ENCODE measurements at places on chromosomes 3 and 15. TPM values are rescaled to one million over a fixed set of nuclear protein-coding genes. Genes with fewer than 3 reads are reported as not detected.

DNA sequence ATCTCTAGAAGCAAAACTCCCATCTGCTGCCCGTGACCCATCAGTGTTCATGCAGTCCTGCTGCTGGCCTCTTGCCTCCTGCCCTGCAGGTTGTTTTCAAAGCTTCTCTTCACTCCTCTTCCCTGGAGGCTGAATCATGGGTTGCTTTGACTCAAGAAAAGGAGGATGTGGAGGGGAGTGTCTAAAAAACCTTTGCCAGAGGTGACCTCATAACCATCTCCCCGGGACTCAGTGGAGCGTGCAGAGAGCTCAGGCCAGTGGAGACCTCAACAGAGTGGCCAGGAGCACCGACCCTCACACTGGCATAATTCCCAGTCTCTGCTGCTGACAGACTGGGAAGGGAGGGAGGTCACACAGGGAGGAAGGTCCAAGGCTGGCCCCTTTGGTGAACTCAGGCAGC is 60.9 kb upstream of the ITGA11 start:
- no peak for DNase-seq

Gene TNNC1
- total RNA-seq = 0.81 TPM

Gene KY
- total RNA-seq = 1.6 TPM

Gene IL17RC
- 33.3 TPM for total RNA-seq

- DNase-seq = no peak
These were observed 12.1 kb downstream of the HEG1 start for GRCh38 chr3:125043599-125044151.

GRCh38 chr3:178525251-178525650 is 11.0 kb upstream of the KCNMB2 start:
- DNase-seq = no peak

DNA sequence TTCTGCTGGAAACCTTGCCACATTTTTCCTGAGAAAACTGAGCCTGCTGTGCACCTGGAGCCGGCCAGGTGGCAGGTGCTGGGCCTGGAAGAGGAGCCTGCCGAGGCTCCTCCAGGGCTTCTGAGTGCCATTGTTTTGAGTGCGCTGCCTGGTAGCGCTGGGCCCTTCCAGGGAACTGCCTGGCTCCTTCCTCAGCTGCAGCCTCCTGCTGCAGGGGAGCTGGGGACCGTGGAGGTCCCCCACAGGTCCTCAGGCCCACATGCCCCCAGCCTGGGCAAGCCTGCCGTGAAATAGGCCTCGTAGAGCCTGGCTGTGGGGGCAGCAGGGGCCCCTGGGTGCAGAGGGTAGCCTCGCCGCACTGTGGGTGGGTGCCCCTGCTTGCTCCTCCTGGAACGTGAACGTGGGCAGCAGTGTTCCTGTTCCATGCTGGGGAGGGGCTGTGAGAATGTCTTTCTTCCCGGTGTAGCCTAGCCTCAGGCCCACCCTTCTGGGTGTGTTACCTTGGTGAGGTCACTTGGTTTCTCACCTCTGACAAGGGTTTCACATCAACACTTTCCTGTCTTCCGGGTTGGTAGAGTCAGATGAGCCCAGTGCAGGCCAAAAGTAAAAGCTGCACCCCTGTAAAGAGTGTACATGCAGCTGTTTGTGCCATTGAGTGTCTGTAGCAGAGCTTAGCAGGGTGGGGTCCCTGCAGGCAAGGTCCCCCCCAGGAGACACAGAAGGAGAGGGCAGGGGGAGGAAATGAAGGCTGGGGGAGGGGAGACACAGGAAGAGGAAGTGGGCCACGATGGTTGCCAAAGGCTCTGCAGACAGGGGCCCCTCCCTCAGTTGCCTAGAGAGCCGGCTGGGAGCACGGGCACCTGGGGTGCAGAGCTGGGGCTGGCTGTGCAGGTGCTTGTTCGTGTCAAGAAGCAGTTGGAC is 34.5 kb downstream of the KLF13 start:
- peak; percentile 48 for DNase-seq

- no peak for DNase-seq
These were observed 69.1 kb downstream of the GREM1 start for GRCh38 chr15:32786906-32787305.

DNA sequence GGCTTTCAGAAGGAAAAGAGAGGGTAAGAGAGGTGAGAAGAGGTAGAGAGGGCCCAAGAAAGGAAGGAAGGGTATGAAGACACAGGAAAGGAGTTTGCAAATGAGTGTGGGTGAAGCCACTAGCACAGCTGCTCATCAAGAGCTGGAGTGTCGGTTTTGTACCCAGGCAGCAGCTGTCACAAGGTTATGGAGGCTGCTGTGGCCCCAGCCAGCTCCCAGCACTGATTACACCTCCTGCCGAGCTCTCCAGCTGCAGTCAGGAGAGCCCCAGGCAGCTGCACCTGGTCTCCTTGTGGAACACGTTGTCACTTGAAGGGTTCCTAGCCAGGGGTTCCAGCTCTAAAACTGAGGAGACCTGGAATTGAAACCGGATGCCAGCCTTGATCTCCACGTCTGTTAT is 60.4 kb upstream of the CHD2 start:
- no peak for DNase-seq

DNA sequence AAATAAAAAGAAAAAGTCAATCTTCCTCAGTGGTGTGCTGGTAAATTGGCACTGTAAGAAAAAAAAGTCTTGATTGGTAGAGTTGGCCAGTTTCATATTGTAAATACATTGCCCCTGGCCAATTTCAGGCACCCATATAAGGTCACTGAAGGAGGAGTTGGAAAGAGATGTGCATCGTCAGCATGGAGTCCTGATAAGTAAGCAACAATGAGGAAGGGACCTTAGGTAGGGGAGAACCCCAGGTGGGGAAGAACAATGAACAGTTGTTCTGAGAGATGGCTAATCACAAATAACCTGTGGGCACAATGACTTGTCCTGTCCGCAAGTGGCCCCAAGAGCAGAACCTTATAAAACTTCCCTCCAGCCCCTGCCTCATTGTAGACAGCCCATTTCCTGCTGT is 8.6 kb upstream of the CYP8B1 start:
- no peak for DNase-seq

GRCh38 chr3:125622381-125622791 is 27.1 kb upstream of the OSBPL11 start:
- DNase-seq = no peak

Gene GRAMD2A
- 0.55 TPM for total RNA-seq

GRCh38 chr3:13666781-13667709 is 118.1 kb downstream of the FBLN2 start:
- DNase-seq = no peak

Gene SAMMSON
- not detected for total RNA-seq

Gene AP4E1
- 7.3 TPM for total RNA-seq

Gene GOLGA8R
- 5.8 TPM for total RNA-seq

GRCh38 chr3:17795711-17796110 is 53.3 kb upstream of the TBC1D5 start:
- no peak for DNase-seq

DNA sequence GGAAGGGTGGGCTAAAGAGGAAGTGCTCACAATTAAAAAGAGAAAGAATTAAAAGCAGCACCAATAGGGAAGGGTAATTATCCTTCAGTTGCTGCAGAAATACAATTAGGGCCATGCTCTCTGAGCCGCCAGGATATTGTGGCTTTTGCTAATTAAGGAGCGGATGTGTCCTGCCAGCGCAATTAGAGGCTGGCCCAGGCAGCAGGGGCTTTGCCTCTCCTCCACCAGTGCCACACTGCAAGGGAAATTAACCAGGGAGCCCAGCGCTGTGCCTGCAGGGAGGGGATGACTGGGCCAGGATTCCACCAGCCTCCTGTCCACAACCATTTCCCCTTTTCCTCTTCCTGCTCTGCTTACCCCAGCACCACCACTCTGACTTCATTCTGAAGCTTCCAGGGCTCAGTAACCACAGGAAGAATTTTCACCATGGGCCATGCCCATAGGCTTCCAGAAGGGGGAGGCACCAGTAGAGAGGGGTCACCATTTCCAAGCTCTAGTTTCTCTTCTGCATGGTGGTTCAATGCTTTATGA is 10.4 kb upstream of the AEN start:
- DNase-seq = no peak

Gene LARP6
- total RNA-seq = 23.5 TPM

- peak; percentile 63 for DNase-seq
These were observed 161.4 kb downstream of the GMNC start for GRCh38 chr3:190701096-190701532.

DNA sequence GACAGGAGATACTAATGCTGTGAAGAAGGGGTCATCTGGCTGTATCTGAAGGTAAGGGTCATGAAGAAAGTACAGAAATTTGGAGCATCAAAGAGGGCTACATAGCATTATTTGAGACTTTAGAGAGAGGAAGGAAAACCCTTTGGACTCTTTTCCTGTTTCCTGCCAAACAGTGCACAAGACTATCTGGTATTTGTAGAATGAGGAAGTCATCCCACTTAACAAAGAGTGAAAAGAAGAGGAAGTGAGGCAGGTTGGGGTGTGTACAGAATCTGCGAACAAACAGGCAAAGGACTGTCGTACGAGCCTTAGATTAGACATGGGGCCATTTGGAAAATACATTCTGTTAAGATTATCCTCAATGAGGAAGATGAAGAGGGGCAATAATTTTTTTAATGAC is 546.8 kb upstream of the EPHA6 start:
- DNase-seq = peak; percentile 16

DNA sequence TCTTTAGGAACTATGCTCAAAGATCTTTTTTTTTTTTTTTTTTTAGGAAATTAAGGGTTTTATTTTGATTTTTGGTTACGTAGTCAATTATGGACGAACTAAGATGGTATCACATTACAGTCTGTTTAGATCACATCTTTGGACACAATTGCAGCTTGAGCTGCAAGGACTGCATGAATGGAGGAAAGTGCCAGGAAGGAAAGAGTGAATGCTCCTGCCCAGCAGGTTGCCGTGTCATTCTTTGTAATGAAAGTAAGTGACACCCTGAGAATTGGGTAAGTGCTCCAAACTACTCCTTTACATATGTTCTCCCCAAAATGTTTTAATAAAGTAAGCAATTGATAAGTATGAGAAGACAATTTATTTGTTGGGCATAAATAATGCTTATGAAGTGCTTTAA is 716.5 kb upstream of the GOLIM4 start:
- no peak for DNase-seq

Gene FETUB
- total RNA-seq = not detected

DNA sequence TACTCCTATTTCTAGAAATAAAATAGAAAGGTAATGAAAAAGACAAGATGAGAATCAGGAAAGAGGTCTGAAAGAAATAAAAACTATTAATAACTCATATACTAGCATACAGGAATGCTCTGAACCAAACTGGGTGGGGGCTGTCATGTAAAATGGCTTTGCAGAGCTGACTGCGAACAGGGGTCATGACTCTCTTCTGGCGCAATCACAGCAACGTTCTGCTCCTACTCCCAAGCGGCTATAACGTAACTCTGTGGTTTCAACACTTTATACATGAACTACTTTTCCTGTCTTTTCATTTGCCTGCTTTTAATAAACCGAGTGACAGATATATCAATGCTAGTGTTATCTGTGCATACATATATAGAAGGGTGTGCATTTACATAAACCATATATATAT is 116.7 kb downstream of the DLG1 start:
- DNase-seq = no peak

DNA sequence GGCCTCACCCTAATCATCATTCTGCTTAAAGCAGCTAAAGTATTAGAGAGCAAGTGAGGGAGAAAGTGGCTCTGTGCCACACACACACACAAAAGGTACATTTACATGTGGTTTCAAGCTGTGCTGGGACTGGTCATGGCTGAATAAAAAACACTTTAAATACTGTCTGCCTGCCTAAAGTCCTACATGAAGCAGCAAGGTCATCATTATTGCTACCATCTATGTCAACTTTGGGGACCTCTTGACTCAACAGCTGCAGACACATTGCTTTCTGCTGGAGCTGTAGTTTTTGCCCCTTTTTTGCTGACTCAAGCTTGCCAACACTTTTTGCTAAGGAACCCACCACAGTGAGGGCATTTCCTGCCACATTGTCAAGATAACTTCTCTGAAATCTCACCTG is 1237.9 kb downstream of the ROBO2 start:
- no peak for DNase-seq

- no peak for DNase-seq
These were observed 35.5 kb downstream of the IGF1R start for GRCh38 chr15:98683831-98684230.

- no peak for DNase-seq
These were observed 193.1 kb upstream of the LPP start for GRCh38 chr3:187960820-187961219.

- no peak for DNase-seq
These were observed 1039.1 kb downstream of the NAALADL2 start for GRCh38 chr3:175898194-175898593.

Gene GPR176
- 5.4 TPM for total RNA-seq
